Stimulated activated CD4-positive, alpha-beta T cell treated with anti-CD3 and anti-CD28 coated beads, Interleukin-1b, Interleukin-23, amount 100 ng/mL, for 4 hours (primary cell): ENCODE measurements at places on chromosomes 2 and 18.
A peak's percentile ranks its signal among the peaks of the same experiment; 100 is the strongest.

DNA sequence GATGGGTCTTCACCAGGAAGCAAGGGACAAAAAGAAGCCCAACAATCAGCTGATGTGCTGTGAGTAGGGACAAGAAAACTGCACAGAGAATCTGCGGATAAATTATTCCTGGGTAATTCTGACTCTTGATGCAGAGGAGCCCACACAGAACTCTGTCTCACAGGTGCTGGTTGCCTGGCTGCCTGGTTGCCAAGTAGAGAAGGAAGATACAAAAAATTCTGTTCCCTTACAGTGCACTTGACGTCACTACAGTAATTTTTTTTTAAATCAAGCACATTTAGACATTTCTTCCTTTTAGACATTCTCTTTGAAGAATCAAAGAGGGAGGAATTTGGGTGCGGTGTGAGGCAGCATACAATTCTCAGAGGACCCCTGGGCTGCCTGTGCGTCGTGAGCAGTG lies 152.1 kb upstream of the SIX3 start:
- no peak for DNase-seq

- no peak for DNase-seq
Observed at GRCh38 chr2:224151161-224151560, 112.1 kb upstream of the SERPINE2 start.

GRCh38 chr2:163556511-163556910 lies 179.3 kb downstream of the FIGN start:
- no peak for DNase-seq

- DNase-seq = no peak
Observed at GRCh38 chr2:230521386-230521785, 105.4 kb downstream of the SP100 start.

- DNase-seq = peak; percentile 49
Observed at GRCh38 chr2:233059797-233060500, at the start of gene INPP5D. Gene INPP5D, plus strand, starts transcription at chr2:233060342. Its CDS starts 137 bp downstream, at chr2:233060479.

DNA sequence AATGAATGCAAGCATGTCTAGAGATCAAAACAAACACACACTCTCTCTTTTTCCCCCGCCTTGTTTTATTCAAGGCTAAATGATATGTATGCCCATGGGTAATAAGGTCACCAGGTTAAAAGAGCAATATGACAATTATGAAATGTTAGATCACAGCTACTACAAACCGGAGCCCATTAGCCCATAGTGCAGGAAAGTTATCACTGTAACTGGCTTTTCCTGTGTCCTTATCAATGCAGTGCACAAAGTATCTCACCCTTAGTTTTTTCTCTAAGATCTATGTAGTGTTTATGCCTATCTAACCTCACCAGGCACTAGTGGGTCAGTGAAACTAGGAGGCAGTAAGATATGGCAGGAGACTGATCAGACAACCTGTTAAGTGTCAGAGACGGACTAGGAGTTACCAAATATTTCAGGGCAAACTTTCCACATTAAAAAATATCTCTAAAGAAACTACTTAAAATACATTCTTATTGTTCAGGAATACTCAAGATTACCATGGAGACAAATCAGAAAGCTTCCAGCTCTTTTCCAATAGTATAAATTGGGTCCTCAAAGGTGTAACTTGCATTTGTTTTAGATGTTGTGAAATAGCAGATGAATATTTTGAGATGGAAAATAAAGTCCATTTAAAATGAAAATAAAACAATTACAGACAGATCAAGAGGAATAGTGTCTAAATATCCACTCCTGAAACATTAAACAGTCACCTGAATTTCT lies 282.2 kb downstream of the EXOC6B start:
- no peak for DNase-seq

- no peak for DNase-seq
Observed at GRCh38 chr2:12070581-12070980, 324.1 kb downstream of the LPIN1 start.

DNA sequence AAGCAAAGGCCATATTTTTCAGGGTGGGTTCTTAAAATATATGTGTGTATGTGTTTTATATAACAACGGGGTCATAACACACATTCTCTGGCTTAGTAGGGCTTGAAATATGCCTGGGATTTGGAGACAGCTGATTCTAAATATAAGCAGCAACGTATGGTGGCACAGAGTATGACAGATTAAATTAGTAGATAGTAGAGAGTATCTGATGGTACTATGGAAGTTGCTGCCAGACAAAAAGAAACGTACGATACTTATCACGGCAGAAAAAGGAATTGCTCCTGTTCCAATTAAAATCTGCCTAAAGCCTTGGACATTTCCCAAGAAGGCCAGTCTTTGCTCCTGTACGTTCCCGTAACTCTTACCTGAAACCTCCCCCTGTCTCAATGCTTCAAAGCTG lies 607.9 kb upstream of the ID2 start:
- DNase-seq = no peak

DNA sequence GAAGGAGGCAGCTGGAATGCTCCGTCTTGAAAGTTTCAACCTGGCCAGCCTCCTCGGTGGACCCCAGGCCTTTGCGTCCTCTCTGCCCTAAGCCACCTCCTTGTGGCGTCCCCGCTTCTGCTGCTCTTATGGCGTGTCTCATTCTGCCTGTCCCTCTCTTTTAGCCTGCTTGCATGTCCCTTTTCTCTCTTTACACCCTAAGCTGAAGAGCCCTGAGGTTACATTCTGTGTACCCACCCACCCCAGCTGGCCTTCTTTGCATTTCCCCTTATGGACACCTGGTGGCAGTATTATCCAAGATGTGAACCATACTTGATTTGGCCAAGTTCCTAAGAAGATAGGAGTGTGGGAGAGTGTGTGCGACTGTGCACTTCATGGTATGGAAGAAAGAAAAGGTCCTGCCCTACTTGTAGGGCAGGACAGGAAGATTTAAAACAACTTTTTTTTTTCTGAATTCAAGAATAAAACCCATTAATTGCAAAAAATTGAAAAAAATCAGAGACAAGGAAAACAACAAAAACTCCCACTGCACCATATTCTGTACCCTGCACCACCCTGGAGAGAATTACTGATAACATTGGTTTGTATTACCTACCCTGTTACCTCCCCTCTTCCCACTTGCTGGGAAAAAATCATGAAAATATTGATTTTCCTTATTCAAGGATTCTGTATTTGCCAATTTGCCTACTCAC lies 77.4 kb downstream of the DYSF start:
- DNase-seq = no peak

DNA sequence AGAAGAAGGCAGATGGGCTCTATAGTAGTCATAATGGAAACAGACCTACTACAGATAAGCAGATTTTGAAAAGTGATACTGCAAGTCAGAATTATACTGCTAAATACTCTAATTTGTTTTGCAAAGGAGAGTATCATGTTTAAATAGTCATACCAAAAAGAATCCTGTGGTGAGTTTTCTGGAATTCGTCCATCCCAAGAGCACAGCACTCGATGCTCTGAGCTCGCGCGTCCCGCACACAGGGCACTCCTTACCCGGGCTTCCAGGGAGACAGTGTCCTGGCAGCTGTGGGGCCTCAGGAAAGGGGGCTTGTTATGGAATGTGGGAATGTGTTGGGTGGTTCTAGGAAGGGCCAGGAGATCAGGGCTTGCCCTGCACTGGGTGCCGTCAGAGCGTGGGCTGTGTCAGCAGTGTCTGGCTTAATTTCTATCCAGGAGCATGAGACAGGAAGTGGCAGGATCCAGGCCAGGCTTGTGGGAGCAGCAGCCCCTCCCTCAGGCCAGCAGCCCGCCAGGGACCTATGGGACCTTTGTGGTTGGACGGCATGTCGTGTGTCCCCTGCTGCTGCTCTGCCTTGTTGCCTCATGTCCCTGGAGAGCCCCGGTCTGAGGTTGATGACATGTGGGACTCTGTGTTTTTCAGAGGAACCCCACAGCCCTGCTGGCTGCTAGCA lies 193.2 kb upstream of the TPO start:
- DNase-seq = no peak

DNA sequence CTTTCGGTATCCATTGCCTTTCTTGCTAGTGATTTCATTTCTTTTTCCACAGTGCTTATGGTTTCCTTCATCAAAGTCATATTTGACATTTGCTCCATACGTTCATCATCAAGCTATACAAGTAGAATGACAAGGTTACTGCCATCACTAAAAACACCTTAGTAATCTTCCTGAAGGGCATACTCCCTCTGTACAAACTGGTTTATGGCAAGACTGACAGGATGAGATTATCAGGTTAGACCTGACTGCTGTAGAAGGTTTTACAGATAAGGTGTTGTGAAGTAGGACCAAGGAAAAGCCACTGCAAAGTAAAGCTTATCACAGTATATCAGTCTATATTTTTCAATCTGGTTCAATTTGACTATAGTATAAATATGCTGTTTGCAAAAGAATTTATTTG lies 37.5 kb upstream of the C2orf15 start:
- DNase-seq = no peak

DNA sequence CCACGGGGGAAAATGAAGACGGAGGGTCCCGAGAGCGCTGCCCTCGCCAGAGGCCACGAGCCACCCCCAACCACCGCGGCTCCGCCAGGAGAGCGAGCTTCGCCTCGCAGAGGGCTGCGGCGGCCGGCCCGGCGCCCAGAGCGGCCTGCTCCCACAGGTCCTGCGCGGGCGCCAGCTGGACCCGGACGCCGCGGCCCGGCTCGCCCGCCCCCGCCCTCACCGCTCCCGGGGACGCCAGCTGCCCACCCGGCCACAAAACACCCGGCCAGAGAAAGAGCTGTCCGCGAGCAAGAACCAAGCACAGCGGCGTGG lies 709 bp downstream of the PTPN2 start:
- DNase-seq = no peak

- DNase-seq = no peak
Observed at GRCh38 chr2:126269911-126270310, 386.0 kb upstream of the GYPC start.

GRCh38 chr2:201559067-201559710 lies 84.1 kb downstream of the TMEM237 start:
- DNase-seq = no peak

GRCh38 chr18:51513517-51513916 lies 316.0 kb upstream of the MEX3C start:
- no peak for DNase-seq

DNA sequence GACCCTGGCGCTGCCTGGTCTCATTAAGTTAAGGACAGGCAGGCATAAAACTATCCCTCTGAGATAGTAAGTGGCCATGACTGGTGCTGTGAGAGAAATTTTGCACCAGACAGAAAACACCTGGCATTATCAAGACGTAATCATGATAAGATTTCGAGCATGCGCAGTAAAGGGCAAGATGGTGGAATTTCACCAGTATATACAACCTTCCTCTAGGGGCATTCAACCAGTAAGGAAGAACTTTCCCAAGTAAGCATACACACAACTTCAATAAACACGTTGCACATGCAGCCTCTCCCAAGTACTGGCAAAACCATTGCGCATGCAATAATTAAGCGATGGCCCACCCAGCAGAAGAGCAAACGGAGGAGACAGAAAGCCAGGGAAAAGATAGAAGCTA lies 1376.4 kb upstream of the CRIM1 start:
- DNase-seq = no peak

- no peak for DNase-seq
Observed at GRCh38 chr2:167787562-167787961, 459.8 kb downstream of the STK39 start.

DNA sequence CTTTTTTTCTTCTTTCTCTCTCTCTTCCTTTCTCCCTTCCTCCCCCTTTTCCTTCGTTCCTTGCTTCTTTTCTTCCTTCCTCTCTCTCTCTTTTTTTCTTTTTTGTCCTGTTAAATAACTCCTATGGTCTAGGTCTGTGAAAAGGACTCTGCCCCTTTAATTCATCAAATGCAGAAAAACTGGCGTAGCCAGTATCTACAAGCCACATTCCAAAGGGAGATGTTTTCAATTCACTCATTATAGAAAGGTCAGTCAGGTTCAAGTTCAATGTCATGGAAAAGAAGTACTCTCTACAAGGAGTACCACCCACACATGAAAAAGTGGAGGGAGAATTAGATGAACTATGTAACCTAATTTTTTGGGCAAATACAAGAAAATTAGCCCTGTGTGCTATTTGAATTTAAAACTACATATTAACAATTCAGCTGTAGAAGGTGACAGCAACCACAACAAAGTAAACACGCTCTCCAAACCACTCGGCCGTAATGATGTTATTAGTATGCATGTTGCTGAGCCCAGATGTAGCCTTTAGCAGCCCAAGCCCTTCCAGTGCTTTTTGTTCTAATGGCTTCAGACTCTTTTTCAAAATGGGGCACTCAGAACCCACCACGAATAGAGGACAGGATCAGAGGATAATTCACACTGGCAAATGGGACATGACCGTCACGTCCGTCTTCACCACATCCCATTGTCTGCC lies 735.4 kb upstream of the FANCL start:
- DNase-seq = no peak

DNA sequence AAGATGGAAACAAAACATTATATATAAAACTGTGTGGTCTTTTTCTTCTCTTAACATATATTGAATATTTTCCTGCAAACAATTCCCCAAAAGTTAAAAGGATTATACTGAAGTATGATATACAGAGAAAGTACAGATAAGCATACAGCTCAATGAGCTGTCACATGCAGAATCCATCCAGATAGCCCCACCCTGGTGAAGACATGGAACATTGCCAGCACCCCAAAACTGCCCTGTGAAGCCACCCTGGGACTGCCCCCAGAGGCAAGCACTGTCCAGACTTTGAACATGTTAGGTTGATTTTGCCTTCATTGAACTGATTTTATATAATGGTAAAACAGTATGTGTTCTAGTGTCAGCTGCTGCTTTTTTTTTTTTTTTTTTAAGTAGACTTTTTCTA lies 112.3 kb upstream of the IL1R2 start:
- no peak for DNase-seq

DNA sequence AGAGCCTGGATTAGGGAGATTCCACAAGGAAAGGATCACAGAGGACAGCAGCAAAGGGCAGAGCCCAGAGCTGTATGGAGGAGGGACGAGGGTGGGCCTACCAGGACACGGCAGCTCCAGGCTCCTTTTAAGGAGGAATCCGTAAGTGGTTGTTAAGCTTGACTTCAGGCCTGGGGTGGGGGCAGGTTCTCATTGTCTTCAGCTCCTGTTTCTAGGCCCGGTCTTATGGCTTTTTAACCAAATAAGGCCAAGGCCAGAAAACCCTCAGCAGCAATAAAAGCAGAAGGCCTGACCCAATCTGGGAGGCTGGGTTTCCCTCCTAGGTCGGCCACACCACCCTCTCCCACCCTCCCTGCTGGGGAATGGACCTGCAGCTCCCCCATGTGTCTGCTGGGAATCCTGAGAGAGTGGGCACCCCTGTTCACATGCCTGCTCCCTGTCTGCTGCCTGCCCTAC lies 111.2 kb downstream of the PLB1 start:
- DNase-seq = no peak

DNA sequence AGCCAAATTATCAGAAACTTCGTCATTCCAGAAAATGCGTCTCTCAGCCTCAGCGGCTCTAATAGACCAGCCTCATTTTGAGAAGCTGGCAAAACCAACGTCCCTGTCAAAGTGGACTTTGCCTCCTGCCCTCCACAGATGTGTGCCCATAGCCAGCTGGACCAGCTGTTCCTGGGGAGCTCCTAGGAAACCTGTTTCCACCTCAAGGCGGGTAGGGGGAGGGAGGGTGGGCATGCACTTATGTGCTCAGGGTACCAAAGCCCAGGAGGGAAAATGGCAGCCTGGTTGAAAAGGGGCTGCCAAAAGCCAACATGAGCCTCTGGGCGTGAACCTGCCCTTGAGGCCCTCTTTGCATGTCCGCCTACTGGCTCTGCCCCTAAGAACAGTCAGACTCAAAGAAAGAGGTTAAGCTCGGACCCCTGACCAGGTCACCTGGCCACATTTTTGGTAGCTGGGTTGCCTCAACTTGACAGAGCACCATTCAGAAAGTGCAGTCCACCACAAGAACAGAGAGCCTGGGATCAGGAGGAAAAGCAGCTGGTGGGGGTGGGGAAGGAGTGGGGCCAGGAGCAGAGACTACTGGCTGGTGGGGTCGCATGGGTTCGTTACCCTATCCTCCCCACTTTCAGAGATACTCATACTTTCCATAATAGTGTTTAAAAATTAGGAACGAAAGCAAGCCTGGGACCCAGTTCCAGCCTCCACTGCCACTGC lies 3.5 kb downstream of the PER2 start:
- no peak for DNase-seq
